Pons (tissue), 1 donor: ENCODE measurements at places on chromosomes 12 and 14.

DNA sequence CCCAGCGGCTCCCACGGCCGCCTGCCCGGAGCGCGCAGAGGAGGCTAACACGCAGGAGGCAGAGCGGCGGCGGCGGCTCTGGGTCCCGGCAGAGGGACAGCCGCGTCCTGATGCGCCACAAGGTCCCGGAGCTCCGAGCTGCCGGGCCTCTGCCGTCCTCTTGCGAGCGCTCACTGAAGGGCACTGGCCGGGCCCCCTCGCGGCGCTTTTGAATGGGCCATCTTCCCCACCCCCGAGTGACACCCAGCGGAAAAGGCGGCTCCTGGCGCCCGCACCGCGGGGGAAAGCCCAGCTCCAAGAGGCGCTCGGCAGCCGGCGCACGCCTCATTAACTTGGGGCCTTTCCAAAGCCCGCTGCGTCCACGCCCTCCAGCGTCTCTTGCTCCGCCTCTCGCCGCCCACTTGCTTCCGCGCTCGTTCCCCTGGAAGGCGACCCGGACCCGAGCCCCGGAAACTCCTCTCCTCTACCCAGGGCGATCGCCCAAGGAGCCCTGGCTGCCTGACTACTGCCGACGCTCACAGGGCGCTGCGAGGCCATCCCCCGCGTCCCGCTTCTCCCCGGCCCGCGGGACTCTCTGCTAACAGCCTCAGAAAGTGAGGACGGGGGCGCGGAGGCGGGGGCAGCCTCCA is at the start of gene PHLDA1:
PHLDA1 (minus strand) TSS at position 363 of the 629 bp plus-strand sequence.
- DNase-seq, result peak; percentile 91

DNA sequence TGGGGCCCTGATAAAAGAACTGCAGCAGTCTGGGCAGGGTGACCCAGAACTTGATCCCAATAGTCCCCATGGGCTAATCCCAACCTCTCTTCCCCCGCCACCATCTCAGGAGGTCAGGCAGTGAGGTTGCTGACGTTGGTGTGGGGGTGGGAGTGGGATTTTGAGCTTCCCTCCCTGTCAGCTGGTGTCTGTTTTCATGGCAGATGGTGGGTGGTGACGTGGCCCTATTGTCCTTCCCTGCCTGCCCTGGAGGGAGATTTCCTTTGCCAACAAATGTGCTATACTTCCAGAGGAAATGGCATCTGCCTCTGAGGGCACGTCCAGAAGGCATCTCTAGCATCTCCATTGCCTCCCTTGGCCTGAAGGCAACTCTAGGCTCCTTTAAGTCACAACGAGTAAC is 37.7 kb downstream of the NEUROD4 start:
- no peak for DNase-seq

GRCh38 chr12:1797011-1797901 is 23.1 kb upstream of the LRTM2 start:
- no peak for DNase-seq

DNA sequence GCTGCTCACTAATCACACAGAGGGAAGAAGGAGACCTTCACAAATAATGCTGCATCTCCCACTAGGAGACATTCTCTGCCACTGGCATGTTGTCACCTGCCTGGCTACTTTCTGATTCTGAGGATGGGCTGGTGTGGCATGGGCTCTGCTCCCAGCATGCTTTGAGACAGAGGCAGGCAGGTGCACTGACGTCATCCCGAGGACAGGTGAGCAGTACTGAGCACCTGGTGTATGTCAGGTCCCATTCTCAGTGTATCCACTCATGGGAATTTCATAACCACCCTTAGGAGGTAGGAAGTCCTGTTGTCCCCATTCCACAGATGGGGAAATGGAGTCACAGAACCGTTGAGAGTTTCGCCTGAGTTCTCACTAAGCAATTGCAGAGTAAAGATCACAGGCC is 597.9 kb downstream of the VRK1 start:
- no peak for DNase-seq

GRCh38 chr12:29543036-29543435 is 45.5 kb upstream of the OVCH1 start:
- DNase-seq, result no peak

- no peak for DNase-seq
These were observed 33.1 kb upstream of the GPATCH2L start for GRCh38 chr14:76118594-76118993.

DNA sequence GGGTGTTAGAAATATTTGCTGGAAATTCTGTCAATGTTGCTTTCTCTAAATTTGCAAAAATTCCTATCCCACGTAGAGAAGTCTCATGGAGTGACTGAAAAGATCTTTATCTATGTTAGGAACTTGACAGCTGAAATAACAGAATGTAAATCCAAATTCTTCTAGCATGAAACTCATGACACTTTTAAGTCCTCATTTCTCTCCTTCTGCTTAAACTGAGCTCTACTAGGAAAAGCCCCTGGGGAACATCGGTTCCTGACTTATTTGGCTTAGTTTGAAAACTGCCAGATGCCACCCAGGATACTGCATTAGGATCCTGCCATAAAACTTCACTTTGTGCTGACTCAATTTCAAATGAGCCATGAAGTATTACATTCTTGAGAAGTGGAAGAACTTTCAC is 426.0 kb downstream of the GALC start:
- no peak for DNase-seq

GRCh38 chr14:79724934-79725717 is 486.2 kb downstream of the DIO2 start:
- DNase-seq, result no peak

DNA sequence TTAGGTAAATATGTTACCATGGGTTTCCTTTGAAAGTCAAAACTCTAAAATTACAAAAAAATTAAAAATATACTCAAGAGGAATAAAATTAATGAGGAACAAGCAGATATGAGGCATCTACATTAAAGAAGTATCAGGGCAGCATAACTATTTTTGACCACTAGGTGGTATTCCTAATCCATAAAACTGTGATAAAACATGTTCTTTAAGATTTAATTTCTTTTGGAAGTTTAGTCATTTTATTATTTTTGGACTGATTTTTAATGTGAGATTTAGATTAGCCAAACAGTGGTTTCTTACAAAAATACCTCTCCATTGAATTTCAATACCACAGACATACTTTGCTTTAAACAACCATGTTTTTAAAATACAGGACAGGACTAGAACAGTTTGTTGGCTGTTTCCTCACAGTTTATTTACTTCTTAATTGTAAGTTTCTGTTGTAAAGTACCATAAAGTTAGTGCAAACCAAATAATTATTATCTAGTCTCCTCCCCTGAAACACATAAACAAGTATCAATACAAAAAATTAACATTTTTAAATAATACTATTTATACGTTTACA is 49.8 kb downstream of the NTS start:
- peak; percentile 14 for DNase-seq

GRCh38 chr14:76121089-76121748 is 30.5 kb upstream of the GPATCH2L start:
- no peak for DNase-seq

GRCh38 chr14:61326146-61326545 is 4.8 kb downstream of the PRKCH start:
- no peak for DNase-seq

DNA sequence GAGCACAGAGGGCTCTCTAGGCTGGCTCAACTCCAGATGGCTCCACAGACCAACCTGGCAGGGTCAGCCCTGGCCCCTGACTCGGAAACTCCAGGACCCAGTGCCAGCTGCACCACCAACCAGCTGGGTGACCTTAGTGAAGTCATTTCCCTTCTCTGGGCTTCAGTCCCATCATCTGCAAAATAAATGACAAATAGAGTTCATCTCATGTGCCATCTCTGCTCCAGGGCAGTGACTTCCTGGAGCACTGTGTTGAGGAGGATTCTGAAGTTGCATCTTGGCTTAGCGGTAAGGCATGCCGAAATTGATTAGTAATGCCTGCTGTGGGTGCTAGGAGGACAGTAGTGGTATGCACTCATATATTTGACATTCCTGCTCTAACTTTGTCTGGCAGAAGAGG is 31.5 kb downstream of the DTX1 start:
- no peak for DNase-seq

- DNase-seq, result peak; percentile 17
These were observed 58.3 kb downstream of the CALM1 start for GRCh38 chr14:90455100-90455571.

DNA sequence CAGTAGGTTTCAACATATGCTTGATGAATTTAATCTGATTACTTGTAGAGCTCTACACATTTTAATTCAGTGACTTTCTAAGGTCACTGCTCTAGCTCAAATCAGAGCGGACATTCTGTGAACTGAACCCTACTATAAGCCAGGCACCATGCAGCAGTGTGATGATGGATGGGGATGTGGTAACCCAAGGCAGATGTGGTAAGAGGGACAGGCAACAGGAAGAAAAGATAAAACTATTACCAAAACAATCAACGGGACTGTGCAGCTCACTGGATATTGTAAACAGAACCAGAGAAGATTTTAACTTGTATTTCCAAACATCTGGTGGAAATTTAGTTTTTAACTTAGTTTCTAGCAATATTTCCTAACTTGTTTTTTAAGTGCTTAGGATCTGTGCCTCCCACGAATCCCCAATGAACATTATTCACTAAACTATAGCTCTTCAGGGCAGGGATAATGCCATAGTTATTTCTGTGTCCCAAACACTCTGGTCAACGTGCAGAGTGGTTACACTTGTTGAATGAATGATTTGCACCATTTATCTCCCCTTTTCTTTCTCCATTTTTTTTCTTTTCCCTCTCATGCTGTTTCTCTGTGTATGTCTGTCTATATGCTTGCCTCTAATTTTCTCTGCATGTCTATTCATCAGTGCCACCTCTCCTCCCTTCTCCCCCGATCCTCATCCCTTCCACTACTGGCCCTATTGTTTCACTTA is 3.0 kb downstream of the ERO1A start:
- DNase-seq, result no peak

DNA sequence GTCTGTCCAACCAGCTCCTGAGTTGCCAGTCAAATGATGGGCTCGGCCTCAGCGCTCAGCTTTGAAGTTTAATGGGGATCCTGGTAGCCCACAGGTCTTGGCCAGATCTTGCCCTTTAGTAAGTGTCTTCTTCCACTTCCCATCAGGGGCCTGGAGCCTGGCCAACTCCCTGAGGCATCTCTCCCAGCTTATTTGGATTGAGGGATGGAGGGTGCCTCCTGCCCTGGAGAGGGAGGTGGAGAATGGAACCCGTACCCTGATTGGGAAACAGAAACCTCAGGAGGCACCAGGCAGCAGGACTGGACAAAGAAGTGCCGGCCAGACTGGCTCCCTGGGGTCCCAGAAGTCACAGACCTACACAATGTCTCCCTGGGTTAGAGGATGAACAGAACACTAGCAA is 40.5 kb upstream of the LTBP2 start:
- DNase-seq, result no peak

GRCh38 chr12:32921397-32921796 is 24.8 kb upstream of the PKP2 start:
- DNase-seq, result no peak

GRCh38 chr14:50523271-50524041 is 8.9 kb downstream of the MAP4K5 start:
- DNase-seq, result no peak

DNA sequence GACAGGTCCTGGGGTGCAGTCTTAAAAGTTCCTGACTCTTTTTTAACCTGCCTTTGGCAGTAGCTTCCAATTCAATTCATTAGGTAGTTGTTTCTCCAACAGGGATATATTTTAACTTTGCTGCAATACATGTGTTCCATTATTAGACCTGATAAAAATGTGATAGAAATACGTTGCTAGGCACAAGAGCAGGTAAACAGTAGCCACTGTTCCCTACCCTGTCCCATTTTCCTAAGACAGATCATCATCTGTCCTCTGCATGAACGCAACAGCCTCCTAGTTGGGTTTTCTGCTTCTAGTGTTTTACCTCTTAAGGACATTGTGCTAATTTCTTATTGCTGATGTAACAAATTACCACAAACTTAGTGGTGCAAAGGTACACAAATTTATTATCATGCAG is 156.8 kb downstream of the SNAPC1 start:
- DNase-seq, result no peak

DNA sequence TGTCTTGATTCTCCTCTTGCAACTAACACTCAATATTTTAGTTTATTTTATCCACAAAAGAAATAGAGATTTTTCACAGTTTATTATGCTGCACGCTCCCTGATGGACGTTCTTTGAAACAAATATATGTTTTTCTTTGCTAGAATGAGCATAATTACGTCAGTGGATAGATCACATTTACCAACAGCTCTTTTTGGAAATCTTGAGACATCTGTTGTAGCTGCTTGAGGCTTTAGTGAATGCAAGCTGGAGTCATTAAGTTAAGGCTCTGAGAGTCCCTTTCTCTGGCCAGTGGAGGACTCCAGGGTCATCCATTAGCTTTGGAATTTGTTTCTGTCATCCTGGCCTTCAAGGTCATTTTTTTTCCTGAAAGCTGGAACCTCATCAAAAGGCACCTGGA is 405.6 kb upstream of the TMEM132C start:
- no peak for DNase-seq

- DNase-seq, result no peak
These were observed 30.1 kb downstream of the VRK1 start for GRCh38 chr14:96827290-96827689.

- no peak for DNase-seq
These were observed 45.1 kb upstream of the VRK1 start for GRCh38 chr14:96752125-96752524.

DNA sequence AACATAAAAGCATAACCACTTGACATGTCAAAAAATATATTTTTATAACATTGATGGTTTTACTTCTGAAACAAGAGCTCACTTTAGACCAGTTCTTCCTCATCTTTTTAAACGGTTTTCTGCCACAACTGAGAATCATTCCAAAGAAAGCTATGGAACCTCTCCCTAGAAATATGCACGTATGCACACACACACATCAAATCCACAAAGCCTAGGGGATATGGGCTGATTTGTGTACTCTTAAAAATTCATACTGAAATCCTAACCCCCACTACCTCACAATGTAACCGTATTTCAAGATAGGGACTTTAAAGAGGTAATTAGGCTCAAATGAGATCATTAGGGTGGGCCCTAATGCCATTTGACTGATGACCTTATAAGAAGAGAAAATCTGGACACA is 19.3 kb downstream of the TMCC3 start:
- DNase-seq, result no peak

DNA sequence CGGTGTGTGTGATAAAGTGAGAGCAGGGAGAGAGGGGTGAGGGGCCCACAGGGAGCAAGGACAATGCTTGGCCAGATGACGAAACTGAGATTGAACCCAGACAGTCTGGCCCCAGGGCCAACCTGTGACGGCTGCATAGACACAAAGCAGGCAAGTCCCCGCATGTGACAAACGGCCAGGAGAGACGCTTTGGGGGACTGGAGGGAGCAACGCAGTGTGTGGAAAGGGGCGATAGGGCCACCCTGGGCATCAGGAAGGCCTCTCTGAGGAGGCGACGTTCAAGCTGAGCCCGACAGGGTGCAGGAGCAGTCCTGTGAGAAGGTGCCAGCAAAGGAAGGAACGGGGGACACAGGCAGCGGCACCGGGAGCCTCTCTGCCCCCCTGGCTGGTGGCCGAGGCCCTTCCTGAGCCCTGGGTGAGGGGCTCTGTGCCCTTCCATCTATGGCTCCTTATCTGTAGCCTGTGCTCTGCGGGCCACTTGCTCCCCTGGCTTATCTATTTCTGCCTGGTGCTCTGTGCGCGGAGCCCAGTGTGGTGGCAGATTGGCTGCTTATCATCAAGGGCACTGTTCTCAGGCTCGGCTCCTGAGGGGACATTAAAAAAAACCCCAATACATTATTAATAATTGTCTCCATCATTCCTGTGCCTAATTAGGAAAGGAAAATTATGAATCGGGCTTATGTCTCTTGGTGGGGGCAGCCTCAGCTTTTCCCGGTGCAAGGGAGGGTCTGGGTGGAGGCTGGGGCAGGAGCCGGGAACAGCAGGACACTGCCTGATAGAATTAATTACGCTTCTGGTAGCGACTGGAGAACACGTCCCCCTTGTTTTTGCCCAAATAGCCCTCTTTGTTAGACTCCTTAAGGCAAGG is 39.8 kb downstream of the PRIMA1 start:
- peak; percentile 78 for DNase-seq

- no peak for DNase-seq
These were observed 300.8 kb downstream of the SSPN start for GRCh38 chr12:26496170-26496569.
